Kidney glomerular epithelial cell (primary cell): ENCODE measurements at places on chromosomes 16 and 17.

GRCh38 chr16:11618107-11618717 is 31.5 kb upstream of the LITAF start:
- DNase-seq = no peak

DNA sequence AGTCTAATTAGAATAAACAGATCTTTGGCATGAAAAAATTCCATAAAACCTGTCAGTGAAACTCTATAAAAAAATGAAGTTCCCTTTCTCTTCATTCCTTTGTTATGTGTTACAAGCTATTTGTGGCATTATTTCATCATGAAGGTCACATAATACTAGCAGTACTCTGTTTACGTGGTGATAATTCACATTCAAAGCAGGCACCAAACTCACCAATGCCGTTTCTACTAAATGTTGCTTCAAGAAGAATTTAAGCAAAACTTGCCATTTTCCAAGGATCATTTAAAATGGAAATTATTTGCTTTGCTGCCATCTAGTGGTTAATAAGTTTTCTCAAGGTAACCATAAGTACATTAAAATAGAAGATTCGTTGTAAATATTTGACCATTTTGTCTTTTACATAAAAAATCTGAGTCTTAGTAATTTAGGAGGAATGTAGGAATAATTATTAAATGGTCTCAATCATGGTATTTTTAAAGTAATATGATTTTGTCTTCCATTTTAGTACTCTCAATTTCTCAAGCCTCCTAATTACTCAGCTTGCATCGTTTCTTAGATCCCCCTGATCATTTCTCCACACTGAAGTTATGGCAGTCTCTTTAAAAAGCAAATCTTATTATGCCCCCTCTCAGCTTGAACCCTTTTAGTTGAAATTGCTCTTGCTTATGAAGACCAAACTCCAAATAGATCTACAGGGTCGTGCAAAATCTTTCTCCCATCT is 80.8 kb downstream of the OMG start:
- peak; percentile 36 for DNase-seq

DNA sequence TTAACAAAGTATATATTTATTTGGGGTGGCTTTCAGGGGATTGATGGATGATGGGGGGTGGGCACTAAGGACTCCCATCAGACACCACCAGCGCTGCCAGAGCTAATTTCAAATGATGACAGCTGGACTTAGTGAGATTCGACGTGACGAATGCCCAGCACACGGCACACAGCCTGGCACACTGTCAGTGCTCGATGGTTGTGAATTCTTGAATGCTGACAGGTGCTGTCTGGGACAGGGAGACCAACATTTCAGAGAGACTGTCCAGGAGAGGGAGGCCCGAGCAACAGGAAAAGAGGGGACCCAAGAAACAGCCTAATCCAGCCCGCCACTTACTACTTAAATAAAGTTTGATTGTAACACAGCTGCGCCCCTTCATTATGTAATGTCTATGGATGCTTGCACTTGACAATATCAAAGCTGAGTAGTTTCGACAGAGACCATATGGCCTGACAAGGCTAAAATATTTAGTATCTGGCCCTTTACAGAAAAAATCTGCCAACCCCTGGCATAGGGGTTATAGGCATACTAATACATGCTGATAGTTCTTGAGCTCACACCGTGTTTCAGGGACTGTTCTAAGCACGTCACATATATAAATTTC is 6.2 kb upstream of the MPRIP start:
- no peak for DNase-seq

GRCh38 chr17:80031691-80032430 is 3.8 kb downstream of the TBC1D16 start:
- no peak for DNase-seq

DNA sequence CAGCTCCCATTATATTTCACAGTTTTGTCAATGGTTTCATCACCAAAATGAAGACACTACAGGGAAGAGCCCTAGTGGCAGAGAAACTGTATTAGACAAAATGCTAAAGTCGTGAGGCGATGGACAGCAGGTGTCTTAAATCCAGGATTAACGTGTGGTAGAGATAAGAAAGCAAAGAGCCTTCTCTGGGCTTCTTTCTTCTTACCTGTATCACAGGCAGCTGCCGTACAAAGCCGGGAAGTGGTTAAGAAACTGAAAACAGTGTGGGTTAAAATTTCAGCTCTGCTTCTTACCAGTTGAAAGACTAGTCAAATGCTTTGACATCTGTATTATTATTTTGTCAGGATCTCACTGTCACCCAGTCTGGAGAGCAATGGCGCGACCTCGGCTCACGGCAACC is 98.2 kb upstream of the NUDT7 start:
- DNase-seq = no peak

GRCh38 chr17:64060331-64060730 is 39.9 kb upstream of the ICAM2 start:
- DNase-seq = no peak

DNA sequence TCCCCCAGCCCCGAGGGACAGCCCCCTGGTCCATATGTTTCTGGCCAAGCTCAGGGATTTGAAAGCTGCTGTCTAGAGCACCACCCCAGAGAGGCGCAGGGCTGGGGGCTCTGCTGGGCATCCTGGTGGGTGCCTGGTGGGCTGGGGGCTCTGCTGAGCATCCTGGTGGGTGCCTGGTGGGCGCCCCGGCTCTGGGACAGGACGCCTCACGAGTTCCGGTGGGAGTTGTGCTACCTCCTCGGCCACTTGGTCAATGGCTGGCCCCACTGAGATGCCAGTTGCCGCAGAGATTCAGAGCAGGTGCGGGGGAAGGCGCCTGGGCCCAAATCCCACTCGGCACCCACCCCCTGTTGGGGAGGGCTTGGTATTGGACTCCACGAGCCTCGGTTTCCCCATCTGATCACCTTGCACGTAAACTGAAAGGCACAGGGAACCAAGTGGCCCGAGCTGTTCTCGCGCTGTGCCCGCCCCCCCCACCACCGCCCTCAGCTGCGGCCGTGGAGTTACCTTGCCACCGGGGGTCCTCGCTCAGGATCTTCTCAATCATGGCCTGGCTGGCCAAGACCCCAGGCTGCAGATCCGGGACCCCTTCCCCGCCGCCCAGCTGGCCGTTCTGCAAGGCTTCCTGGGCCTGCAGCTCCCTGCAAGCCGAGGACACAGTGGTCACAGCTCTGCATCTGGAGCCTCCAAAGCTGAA is 13.3 kb downstream of the UNKL start:
- DNase-seq = no peak

- peak; percentile 76 for DNase-seq
Measured at GRCh38 chr16:2365397-2366294, 25.1 kb upstream of the ABCA3 start.

DNA sequence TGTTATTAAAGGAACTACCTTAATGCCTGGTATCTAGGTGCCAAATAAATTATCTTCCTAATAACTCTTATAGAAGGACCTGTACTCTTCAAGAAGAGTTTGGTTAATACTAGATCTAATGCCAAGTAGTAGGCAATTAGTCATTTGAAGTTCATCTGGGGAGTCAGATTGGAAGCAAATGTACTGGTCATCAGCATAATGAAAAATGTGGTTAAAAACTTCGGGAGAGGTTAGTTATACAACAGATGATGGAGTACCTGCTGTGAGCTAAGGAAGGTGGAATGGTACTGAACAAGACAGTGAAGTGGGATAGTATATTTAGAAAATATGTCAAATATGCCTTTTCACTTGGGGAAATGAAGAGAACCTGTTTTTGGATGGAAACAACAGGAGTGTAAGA is 49.2 kb downstream of the TNRC6A start:
- DNase-seq = no peak

- no peak for DNase-seq
Measured at GRCh38 chr16:52095471-52095870, 451.5 kb downstream of the TOX3 start.

- no peak for DNase-seq
Measured at GRCh38 chr16:79970551-79971236, 370.2 kb upstream of the MAF start.

DNA sequence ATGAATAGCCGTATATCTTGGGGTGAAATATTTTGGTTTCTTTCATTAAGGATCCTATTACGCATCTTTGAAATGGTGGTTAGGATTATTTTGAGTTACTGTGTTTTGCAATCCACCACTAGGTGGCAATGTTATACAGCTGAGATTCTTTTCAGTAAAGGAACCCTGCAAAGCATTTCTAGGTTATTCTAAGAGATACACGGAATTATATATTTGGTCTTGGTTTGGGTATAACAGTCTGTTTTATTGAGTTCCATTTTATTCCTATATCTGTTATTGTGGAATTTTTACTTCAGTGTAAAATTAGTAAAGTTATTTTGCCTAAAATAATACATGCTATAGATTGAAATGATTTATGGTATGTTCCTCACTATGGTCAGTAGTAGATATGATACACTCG is 62.9 kb upstream of the CPHXL start:
- DNase-seq = peak; percentile 45

- peak; percentile 39 for DNase-seq
Measured at GRCh38 chr16:87295259-87295658, 21.9 kb downstream of the C16orf95 start.

DNA sequence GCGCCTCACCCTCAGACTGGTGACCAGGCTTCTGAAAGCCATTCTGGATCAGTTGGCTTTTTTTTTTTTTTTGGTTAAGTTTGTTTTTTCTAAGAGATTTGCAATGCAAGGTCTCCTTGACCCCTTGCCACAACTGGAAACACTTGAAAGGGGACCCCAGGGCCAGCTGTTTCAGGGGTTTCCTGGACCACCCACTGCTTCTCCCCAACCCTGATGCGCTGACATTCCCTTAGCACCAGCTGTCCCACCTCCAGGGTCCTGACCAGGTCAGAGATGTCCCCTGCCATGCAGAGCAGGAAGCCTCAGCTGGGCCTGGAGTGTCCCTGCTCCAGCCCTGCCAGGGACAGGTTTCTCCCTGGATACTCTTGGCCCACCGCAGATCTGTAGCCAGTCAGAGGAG is 8.1 kb upstream of the MRPL58 start:
- DNase-seq = no peak

DNA sequence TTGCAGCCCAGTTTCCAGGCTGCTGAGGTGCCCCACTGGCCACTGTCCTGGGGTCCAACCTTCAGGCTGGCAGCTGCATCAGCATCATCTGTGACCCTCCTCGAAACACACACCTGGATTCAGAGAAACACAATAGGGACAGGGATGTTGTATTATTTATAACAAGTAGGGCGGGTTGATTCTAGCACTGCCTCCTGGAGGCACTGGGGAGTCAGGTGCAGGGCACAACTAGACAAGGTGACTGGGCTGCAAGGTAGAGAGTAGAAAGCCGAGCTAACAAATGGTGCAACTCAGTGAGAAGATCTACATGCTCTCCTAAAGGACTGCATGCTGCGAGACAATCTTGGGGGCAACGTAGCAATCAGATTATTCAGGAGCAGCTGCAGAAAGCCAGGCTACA is 317.3 kb downstream of the SLC39A11 start:
- no peak for DNase-seq

DNA sequence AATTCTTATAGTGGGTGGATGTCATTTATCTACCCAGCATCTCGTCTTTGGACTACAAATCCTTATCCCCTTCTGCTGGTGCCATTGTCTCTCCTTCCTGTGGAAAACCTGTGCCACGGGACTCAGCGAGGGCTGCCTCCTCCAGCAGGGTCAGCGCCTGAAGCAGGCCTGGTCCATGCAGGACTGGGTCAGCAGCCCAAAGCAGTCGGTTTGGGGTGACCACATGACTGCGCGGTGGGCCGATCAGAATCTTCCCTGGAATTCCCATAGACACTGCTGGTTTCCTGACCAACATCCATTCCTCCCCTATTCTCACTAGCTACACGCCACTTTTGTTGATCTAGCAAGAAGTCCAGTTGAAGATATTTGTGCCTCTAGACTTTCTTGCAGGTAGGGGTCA is 26.9 kb downstream of the RPRML start:
- DNase-seq = no peak

GRCh38 chr17:14580499-14580898 is 279.6 kb downstream of the HS3ST3B1 start:
- no peak for DNase-seq

DNA sequence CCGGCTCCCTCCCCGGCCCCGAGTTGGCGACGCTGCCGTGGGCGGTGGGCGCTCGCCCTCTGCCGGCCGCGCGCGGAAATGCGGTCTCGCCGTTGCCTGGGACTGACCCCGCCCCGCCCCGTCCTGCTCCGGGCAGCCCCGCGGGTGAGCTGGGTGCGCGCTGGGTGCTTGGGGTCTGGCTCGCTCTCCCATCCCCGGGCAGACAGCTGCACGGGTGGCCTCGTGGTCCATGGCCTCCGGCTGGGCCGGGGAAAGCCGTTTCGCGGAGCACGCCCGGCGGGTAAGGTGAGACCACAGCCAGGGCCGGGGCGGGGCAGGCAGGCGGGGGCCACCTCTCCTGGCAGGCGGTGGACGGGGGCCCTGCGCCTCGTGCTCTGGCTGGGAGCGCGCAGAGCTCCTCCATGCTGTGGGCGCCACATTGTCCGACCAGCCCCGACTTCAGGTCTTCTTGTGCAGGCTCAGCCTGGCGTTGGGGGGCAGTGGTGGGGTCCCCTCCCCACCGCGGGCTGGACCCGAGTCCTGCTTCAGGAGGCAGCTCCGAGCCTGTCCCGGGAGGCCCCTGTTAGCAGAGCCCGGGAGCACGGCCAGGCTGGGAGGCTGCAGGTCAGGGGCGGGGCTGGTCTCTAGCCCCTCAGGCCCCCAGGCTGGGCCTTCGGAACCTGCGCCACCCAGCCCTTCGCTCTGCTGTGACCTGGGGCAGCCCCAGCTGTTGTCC is 7.0 kb upstream of the C1QTNF8 start:
- DNase-seq = no peak

DNA sequence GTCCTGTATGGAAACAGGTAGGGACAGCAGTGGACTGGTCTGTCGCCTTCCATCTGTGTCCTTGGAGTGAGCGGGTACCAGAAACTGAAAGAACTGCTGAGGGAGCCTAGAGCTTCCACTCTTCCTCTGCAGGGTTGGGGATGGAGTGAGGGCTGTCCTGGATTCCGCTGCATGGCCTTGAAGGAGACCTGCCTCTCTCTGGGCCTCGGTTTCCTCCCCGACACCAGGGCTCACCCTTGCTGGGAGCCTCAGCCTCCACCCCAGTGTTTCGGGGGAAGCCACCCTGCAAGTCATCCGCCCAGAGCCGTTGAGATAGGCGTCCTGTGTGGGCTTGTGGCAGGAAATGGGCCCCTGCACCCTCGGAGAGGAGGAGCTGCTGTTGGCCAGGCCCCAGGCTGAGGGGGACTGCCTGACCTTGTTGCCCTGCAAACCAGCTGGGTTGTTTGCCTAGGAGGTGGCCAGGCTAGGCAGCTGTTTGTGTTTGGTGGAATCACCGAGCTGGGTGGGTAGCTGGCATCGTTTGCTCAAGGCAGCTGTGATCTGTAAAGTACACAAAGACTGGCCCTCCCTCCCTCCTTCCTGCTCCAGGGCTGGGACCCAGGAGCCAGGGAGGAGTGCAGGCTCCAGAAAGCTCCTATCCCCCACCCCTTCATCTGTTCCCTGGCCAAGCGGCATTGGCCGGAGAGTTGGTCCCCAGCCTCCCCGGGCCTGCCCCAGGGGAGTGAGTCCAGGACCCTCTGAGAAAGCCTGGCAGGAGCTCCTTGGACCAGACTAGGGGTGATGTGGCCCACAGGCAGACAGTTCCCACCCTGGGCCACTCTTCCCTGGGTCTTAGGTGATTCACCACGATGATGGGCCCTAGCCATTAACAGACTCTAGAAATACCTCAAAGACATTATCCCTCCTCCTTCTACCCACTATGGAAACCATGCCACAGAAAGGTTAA is 1.3 kb downstream of the RAB37 start:
- no peak for DNase-seq
